ENCODE measurements at places on chromosomes 7 and 10.

- no peak for DNase-seq
These were observed 67.6 kb downstream of the STK17A start for GRCh38 chr7:43650457-43651052.

DNA sequence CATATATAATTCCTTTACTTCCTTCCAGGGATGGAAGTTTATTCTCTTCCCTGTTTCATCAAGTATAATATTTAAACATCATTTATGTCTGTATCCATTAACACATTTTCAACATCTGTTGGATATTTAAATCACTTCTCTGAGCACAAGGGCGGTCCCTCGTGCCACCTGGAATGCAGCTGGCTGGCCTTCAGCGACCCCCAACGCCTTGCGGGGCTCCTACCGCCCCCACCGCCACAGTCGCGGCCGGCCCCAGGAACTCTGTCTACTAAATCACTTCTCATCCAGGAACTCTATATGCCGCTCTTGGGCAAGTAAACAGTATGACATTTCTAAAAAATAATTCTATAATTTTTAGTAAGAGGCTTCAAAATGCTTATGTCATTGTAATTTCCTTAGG is 221.1 kb upstream of the PTN start:
- DNase-seq: no peak

DNA sequence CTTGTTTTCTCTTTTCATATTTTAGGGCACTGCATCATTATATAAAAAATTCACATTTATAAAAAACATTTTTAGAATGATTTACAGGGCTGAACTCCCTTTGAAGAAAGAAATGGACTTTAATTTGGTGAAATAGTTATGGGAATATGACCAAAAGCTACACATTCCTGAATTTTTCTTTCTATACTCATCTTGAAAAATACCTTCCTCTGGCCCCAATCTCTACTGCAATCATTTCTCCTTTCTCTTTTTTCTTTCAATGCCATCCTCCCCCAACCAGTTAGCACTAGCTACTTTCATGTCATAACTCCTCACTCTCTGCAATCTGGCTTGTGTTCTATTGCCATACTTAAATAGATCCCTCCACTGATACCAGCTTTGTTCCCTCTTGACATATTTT is 6.2 kb downstream of the WNT8B start:
- DNase-seq: no peak

DNA sequence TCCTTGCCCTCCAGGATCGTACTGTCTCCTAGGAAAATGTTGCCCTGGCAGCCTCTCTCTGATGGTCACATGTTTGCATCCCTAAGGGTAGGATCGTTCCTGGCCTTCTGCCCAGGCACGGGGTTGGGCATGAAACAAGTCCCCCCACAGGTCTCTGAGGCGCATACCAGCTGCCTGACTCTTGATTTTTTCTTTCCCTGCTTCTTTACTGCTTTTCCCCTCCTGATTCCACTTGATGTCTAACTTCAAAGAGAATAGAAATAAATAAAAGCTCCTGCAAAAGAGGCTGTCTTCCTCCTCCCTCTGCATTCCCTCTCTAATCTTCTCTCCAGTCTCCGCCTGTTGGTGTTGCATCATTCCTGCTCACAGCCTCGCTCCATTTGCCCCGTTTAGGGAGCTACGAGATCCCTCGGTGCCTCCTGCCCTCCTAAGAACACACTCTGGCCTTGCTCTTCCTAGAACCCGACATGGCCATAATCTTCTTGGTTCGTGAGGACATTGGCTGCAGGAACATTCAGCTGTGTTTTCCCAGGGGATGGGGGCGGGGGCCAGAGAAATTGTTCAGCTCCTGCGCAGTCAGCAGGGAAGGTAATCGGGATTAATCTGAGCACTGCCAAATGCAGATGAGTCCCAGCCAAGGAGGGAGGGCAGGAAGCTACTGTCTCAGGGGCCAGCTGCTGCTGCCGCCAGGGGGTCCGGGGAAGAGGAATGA is 26.0 kb downstream of the LEP start:
- peak; percentile 85 for DNase-seq

DNA sequence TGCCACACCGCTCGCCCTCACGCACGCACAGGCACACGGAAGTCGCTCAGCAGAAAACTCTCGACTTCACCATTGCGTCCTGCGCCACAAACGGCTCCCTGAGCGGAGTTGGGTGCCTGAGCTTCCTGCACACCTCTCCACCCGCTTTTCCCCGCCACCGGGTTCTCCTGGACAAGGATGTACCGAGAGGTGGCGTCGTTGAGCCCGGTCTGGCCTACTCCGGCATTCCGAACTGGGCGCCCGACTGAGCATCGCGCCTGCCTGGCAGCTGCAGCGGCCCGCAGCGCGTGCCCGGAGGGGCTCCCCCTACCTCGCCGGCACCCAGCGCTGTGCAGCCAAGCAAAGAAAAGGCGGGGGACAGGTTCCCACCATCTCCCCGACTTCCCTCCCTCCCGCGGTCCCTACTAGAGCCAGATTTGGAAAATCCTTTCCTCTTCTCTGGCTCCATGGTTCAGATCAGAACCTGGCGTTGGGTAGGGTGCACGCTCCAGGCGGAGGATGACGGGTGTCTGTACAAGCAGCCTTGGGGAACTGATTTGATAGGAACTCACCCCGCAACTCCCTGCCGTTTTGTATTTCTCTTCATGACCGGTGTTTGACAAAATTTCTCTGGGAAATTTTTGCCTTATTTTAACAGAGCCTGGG is 1.7 kb downstream of the SORCS3 start:
- peak; percentile 25 for DNase-seq

GRCh38 chr10:102812231-102812876 is 24.9 kb downstream of the CYP17A1 start:
- no peak for DNase-seq

GRCh38 chr10:15485027-15485426 is 113.9 kb upstream of the FAM171A1 start:
- no peak for DNase-seq

DNA sequence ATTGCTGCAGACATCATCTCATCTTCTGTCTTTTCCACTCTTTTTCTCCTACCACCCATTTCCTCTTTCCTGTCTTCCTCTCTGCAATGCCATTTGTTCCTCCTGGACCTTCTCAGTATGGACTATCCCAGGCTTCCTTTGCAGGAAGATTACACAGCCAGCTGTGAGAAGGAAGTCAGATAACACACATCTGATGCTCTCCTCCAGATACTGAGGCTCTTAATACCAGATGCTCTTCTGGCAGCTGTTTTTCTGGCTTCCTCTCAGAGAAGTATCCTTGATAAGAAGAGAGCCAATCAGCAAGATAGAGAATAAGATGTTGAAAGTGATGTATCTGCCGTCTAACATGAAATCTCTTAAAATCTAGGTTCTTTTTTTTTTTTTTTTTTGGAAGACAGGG is 14.4 kb downstream of the KIAA1217 start:
- no peak for DNase-seq

DNA sequence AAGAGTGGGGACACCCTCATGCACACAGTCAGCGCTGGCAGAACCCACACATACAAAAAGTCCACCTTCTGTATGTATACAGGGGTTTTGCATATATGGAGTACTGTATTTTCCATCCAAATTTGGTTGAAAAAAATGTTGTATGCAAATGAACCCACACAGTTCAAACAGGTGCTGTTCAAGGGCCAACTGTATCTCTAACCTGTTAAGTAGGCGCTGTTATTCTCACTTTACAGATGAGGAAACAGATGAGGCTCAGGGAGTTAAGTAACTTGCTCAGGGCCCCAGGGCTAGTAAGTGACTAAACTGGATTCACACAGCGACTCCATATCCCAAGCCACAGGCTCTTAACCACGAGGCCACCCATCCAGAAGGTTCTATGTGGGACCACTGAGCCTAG is 69.9 kb downstream of the C10orf105 start:
- no peak for DNase-seq

DNA sequence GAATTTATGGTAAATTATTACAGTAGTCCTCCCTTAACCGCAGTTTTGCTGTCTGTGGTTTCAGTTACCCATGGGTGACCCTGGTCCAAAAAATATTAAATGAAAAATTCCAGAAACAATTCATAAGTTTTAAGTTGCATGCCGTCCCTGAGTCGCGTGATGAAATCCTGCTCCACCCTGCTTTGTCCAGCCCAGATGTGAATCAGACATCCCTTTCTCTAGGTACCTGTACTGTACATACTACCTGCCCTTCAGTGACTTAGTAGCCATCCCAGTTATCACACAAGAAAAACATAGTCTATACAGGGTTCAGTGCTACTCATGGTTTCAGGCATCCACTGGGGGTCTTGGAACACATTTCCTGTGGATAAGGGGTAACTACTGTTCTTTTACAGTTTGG is 20.5 kb upstream of the RHEB start:
- no peak for DNase-seq

GRCh38 chr10:114682121-114682520 is 24.0 kb upstream of the ABLIM1 start:
- no peak for DNase-seq

DNA sequence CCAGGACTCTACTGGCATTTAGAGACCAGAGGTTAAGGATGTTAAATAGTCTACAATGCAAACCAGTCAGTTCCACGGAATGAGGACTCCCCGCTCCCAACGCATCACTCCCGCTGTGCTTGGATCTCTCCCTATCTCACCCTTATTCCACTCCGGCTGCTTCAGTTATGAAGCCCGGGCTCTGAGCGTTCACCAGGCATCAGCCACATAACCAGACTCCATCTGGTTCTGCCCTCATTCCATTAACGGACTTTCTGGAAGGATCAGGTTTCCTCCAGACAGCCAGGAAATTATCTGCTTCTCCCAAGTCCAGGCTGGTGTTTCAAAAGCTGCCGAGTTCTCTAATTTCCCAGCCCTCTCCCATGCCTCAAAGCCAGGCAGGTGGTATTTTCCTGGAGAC is 499.3 kb downstream of the GLRX3 start:
- no peak for DNase-seq

GRCh38 chr10:44180321-44181168 is 204.4 kb downstream of the CXCL12 start:
- DNase-seq: no peak
